GDM1 (cell line): ENCODE measurements at places on chromosomes 3 and 15.

DNA sequence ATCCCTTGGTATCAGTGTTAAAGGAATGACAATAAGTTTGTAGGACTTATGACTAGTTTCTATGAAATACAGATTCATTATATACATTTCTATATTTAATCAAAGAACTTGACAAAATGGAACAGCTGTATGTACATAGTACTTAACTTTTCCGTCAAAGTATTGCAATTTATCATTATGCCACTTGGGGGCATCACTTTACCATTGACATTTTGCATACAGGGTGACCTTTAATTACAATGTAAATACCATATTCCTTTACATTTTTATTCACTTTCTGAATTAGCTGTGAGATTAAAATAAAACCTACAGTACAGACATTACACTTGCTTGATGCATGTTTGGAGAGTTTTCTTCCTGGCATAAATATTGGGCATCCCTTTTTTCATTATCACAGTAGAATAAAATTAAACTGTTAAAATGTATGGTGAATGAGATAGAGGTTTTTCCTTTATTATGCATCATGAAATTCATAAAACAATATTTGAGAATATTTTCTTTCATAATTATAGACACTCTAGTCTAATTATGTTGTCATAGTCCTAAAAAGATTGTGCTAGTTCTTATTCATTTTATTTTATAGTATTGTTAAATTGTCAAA is 6.9 kb downstream of the NEK11 start:
- DNase-seq: no peak

- no peak for DNase-seq
Measured at GRCh38 chr3:160820430-160820829, 64.4 kb downstream of the PPM1L start.

DNA sequence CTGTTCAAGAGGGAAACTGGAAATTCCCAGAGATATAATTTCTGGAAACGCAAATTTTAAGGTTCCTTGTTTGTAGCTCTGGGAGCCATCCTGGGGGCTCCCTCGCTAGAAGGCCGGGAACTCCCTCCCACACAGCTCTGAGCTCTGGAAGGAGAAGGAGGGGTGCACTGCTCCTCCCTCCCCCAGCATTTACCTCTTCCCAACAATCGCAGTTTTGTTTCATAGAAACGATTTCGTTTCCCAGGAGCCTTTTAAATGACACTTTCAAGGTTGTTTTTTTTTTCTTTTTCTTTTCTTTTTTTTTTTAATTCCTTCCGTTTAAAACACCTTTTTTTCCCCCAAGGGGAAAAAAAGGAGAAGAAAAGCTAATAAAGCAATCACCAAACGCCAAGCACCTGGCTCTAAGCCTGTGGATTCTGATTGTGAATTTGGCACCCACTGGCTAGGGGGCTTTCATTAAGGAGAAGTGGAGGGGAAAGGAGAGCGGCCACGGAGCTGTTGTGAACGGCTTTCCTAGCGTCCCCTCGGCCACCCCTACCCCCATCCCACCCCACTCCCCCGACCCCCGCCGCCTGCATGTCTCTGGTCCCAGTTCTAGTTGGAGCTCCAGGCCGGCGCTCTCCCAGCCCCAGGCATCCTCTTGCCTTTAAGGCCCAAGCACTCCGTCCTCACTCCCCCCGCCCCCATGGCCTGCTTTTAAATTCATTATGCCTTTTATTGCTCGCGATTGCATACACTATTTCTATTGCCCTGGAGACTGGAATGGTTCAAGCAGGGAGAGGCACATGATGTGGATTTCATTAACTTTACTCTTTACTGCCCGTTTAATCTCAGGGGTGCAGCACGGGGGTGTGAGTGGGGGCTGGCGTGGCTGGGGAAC is 13.6 kb upstream of the CCDC33 start:
- DNase-seq: no peak

DNA sequence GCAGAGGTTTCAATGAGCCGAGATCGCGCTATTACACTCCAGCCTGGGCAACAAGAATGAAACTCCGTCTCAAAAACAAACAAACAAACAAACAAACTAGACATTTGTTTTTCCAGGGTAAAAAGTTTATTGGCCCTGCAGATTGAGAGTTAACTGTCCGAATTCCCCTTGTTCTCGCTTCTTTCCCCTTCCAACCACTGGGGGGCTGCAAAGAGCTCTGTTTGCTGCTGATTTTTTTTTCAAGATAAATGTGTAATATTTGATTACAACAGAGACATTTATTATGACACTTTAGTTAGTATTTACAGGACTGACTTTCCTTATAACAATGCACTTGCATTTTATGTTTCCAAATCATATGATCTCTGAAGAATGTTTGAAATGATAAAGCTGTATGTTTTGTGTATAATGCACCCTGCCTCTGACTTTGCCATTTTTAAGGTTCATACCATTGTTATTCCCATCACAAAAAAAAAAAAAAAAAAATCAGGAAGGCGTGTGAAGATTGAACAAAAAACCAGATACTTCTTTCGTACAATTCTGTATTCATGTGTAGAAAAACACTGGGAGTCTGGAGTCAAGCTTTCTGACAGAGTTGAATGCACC is 2.8 kb downstream of the CLSTN2 start:
- DNase-seq: no peak

- no peak for DNase-seq
Measured at GRCh38 chr3:192409201-192409837, 318.0 kb downstream of the FGF12 start.

DNA sequence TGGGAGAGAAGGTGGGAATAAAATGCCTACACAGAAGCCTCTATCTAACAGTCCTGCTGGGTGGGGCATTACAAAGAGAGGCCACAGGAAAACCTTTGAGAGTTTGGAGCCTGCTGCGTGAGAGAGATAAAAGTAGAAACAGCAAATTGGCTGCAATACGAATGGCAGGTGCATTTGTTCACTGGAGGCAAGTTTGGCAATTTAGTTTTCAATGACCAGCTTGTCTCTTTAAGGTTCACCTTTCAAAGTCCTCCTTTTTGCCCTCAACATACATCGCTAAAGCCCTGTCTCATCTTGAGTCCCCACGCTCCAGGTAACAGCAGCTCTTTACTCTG is 405.7 kb downstream of the LSAMP start:
- no peak for DNase-seq
